Caudate nucleus (tissue), 63 donors: ENCODE measurements at places on chromosomes 16 and 17.

DNA sequence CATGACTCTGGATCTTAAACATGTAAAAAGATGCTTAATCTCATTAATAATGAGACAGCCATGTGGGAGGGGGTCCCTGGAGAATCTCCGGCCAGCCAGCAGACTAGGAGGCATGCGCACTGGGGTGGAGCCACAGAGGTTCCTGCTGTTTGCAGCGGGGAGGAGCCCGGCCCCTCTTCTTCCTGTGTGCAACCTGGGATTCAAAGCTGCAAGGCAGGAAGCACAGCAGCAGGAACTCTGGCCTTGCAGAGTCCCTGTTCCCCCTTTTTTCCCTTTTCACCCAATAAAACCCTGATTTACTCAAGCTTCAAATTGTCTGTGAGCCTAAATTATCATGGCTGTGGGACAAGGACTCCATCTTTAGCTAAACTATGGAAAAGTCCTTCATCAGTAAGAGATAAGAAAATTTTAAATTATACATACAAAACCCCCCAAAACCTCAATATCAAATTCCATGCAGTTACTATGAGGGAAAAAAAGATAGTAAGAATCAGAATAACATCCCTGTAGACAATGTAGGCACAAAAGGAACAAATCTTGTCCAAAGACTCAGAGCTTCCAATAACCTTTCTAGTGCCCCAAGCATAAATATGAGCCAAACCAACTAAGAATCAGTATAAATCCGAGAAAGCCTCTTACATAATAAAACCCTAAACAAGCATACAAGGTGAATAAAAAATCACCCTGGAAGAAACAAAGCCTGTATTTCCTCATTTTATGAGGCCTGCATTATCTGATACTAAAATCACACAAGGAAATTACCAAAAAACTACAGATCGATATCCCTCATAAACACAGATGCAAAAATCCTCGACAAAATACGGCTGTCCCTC, 12.1 kb downstream of the CFDP1 start:
- DNase-seq: no peak

DNA sequence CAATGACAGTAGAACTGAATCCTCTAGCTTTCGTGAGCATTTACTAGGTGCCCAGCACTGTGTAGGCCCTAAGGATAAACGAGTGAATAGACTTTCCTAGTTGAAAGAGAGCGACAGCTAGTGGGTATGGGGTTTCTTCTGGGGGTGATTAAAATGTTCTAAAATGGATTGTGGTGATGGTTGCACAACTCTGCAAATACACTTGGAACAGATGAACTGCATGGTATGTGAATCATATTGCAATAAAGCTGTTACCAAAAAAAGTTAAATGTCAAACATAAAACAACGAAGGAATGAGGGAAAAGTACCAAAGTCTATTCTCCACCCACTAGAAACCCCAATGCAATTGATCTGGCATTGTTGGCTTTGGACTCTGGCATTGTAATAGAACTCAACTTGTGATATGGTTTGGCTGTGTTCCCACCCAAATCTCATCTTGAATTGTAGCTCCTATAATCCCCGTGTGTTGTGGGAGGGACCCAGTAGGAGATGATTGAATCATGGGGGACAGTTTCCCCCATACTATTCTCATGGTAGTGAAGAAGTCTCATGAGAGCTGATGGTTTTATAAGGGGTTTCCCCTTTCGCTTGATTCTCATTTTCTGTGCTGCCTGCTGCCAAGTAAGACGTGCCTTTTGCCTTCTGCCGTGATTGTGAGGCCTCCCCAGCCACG, 70.5 kb downstream of the MARF1 start:
- no peak for DNase-seq

DNA sequence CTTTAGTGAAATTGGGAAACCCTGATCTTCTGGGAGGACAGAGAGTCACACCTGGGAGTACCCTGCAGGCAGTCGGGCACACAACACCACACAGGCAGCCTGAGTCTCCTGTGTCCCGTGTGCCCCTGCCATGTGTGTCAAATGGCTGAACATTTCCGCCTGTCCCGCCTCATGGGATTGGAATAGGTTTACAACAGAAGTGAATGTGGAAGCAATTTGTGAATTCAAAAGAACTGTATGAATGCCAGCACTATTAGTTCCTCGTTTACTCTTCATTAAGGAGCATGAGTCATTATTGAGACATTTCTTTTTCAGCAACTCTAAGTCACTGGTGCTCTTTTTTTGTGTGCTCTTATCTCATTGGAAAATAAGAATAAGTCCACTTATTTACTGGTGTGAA, 226.5 kb downstream of the PMP22 start:
- DNase-seq: no peak

- no peak for DNase-seq
Measured at GRCh38 chr16:88433632-88434352, 19.3 kb upstream of the ZFPM1 start.

DNA sequence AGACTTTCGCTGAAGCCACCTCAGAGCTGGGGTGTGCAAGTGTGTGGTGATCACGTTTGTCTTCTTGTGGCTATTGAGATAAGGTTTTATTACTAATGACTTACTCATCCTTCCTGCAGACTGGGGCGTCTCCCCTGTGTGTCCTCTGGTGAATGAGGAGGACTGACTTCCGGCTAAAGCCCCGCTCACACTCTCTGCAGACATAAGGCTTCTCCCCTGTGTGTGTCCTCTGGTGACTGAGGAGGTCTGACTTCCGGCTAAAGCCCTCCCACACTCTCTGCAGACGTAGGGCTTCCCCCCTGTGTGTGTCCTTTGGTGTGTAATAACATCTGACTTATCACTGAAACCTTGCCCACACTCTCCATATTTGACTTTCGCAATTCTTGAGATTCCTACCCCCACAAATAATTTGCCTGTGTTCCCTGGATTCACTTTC, 19.4 kb downstream of the PRDM7 start:
- no peak for DNase-seq

DNA sequence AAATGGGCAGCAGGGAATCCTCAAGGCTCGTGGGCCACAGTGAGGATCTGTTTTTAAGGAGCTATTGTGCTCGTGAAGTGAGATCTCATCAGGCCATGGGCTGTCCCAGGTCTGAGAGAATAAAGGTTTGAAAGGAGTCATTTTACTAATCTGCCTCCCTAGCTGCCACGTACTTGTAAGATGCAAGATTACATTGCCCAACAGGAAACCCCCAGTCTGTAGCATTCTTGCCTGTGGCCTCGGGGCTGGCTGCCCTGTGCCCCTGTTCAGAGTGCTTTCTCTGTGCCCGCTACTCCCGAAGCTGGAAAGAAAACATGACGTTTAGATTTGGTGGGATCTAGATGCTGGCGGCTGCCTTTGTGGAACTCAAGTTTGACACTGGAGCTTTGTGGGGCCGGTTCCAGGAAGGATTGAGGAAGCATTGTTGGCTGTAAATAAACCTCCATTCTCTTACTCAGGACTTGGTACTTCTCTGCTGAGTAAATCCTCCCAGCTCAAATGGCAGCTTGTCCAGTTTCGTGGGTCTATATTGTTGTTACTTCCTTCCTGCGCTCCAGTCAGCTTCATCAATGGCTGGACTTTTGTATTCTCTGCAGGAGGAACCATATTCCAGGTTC, 21.2 kb downstream of the SAP30BP start:
- no peak for DNase-seq

GRCh38 chr17:72931163-72931562, 161.3 kb downstream of the SLC39A11 start:
- DNase-seq: no peak

DNA sequence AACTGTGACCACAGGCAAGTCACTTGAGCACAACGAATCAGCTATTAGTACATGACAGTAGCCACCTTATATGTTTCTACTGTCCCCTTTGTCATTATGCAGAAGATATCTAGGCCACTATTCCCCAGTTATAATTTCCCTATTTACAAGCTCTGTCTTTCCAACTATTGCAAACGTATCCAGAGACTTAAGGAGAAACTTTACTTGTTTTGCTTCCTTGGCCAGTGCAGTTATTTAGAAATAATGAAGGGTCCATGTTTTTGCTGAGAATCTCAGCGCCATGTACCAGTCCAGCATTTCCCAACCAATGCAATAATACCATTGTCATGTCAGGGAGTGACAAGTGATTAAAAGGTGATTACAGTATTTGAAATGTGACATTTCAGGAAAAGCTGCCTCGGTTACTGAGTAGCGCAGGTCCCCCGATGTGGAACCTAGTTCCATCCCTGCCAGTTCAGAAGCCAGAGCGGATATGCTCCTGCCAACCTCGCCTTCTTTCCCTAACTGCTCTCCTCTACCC, 743 bp downstream of the ZNF624 start:
- peak; percentile 29 for DNase-seq

DNA sequence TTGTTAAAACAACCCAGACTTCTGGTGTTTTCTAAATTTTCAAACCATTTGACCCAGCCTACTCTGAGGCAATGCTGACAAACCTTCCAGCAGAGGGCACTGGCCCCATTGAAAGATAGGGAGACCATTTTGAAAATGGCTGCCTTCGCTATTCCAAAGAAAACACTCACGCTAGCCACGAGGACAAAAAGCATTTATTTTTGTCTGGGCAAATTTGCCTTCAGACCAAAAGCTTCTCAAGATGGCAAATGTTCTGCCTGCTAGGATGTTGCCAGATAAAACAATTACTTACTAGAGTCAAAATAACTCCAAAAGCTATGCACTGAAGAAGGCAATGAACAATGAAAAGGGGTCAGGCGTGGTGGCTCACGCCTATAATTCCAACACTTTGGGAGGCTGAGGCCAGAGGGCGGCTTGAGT, 296.7 kb upstream of the IRX5 start:
- no peak for DNase-seq

DNA sequence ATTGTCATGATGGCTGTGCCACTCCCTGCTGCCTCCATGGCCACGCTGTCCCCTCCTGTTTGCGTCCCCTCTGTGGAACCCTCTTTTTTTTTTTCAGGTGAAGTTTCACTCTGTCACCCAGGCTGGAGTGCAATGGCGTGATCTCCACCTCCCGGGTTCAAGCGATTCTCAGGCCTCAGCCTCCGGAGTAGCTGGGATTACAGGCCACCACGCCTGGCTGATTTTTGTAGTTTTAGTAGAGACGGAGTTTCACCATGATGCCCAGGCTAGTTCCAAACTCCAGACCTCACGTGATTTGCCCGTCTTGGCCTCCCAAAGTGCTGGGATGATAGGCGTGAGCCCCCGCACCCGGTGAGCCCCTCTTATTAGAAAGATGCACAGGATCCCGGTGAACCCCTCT, 11.0 kb upstream of the UBE2I start:
- no peak for DNase-seq

DNA sequence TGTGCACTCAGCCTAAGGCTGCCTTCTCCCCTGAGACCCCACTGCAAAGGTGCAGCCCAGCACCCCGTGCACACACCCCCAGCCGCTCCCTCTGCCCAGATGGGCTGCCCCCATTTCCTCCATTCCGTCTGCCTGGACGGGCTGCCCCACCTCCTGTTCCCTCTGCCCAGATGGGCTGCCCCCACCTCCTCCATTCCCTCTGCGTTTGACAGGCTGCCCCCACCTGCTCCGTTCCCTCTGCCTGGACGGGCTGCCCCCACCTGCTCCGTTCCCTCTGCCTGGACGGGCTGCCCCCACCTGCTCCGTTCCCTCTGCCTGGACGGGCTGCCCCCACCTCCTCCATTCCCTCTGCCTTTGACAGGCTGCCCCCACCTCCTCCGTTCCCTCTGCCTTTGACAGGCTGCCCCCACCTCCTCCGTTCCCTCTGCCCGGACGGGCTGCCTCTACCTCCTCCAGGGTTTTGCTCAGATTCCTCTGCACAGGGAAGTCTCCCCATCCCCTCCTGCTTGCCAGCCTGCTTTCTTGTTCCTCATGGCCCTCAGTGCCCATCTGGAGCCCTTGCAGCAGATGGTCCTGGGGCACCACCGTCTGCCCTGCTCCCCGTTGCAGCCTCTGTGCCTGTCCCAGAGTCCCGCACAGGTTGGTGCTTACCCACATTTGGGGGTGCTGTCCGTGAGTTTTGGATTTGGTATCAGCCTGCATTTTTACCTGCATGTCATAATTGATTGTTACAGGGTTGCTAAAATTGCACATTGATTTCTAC, 23.4 kb upstream of the IL17C start:
- no peak for DNase-seq

DNA sequence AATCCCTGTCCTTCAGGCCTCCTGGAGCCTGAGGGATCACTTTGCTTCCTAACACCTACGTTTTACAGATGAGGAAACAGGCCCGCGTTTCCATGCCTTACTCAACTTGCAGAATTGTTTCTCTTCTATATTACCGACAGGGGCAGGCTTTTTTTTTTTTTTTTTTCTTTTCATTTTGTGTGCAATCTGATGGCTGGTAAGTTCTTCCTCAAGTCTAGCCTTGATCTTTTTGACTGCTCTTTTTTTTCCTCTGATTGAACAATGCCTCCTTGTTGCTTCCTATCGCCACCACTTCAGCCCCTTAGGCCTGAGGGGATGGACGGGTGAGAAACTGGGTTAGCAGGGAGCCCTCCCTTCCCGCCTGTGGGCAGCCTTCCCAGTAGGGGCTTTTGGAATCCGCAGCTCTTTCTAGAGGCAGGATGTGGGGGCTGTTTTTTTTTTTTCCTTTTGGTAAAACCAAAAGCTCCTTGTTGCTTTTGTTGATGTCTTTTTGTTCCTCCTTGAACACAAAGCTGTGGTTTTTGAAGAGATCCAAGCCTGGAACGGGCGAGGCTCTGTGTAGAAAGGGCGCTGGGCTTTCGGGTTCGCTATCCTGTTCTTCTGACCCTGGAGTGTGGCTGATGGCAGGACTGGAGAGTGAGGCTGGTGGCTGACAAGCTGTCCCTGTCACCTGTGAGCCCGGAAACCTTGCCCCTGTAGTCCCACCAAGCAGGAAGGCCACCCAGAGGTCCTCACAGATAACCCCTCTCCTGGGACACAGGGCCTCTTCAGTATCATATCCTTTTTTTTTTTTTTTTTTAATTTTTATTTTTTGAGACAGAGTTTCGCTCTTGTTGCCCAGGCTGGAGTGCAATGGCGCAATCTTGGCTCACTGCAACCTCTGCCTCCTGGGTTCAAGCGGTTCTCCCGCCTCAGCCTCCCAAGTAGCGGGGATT, 14.0 kb downstream of the LASP1 start:
- DNase-seq: no peak

DNA sequence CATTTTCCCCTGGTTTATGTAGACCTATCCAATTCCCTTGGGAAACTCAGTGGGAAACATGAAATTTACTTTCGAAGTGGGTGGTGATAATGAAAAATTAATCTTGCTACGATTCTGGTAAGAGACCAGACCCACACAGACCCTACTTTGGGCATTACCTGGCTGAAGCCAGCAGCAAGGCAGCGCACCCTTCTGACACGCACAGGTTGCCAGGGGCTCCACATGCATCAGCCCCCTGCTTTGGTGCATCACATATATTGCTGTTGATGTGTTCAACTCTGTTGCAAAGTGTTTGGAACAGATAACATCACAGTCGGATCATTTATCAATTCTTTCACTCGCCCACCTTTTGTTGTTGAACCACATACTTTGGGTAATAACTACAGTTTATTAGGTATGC, 26.6 kb downstream of the SMARCE1 start:
- DNase-seq: no peak

- DNase-seq: peak; percentile 78
Measured at GRCh38 chr16:80739523-80739922, 64.9 kb downstream of the CDYL2 start.
